Mucosa of descending colon (tissue), 3 donors: ENCODE measurements at places on chromosomes 5 and 9. TPM values are rescaled to one million over a fixed set of nuclear protein-coding genes. Genes with fewer than 3 reads are reported as not detected.

Gene ITGA2
- 8.0 TPM for total RNA-seq

Gene FCN1
- 0.46 TPM for total RNA-seq

Gene PRRT1B
- 2.9 TPM for total RNA-seq

Gene PITX1
- 10.7 TPM for total RNA-seq

- DNase-seq = no peak
Measured at GRCh38 chr5:54001976-54002775, 308.2 kb downstream of the ARL15 start.

- DNase-seq = no peak
Measured at GRCh38 chr5:104793031-104793754, 1230.6 kb upstream of the NUDT12 start.

- DNase-seq = no peak
Measured at GRCh38 chr5:15002173-15002572, 130.6 kb upstream of the ANKH start.

DNA sequence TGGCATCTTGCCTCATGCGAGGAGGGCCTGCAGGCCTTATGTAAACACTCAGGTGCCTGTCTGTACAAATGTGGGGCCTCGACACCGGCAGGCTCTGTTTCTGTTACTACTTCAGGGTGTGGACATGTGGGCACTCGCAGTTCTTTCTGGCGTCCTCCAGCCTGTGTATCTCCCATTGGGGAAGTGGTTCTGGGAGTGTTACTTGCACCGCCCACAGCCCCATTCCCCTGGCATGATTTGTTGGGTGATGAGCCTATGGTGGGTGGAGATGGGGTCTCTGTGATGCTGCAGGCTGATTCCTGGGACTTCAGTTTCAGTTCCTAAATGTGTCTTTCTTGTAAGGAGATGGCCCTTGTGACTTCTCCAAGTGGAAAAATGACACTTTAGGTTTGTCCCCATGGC is 82.1 kb upstream of the PITX1 start:
- no peak for DNase-seq
